ENCODE measurements at places on chromosomes 7 and 10.
A peak's percentile ranks its signal among the peaks of the same experiment; 100 is the strongest.

DNA sequence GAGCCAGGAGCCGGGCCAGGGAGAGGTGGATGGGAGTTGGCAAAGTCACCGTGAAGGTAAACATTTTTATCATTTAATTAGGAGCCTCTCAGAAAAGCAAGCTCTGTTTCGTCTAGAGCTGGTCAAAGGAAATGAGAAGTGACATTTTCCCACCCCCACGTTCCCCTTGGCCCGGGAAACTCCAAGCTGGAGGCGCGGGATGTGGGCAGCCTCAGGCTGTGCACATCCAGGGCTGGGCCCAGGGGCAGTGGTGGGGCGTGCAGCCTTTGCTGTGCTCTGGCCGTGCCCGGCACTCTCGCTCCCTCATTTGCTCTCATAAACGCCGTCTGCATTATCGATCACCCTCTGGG lies 135.6 kb upstream of the RET start:
- DNase-seq, result no peak

DNA sequence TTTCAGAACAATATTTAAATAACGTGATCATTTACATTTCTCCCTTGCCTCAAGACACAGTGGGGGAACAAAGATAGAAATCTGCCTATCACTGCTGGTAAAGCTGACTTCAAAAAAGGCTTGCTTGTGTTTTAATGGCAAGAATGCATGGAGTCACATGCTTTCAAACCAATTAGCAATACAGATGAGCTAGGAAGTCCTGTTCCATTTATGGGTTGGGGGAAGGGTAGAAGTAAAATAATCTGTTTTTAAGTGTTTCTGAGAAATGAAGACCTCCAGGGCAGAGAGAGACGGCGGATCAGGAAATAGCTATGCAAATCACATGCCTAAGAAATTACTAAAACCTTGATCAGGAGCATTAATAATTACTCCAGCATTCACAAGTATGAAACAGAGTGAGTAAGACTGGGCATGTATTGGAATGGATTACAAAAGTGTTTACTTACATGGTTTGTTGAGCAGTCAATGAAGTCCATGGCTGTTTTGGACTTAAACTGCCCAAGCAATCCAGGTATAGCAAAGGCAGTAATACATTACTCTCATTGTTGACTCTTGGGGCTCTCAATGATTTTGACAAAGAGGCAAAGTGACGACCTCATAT lies 142.0 kb downstream of the ARID5B start:
- DNase-seq, result peak; percentile 78

DNA sequence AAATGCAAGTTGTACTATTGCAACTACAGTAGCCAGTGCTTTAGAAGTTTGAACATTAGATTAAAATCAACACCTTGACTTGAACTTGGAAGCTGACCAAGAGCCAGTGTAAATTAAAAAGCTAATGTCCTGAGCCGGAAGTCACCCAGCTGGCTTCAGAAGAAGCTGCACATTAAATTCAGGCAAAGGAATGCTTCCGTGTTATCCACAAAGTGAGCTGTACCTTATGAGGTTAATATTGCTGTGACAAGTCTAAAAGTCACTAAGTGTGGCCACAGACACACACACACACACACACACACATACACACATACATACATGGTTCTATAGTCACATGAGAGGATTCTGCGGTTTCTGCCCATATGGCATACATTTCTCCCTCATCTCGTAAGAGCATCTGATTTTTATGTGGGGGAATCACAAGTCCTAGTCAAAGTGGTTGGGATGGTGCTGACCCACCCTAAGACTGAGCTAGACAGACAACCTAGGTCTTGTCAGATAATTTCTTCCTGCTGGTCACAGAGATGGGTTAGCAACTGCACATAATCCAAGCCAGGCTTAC lies 612.9 kb downstream of the SORCS1 start:
- DNase-seq, result no peak

DNA sequence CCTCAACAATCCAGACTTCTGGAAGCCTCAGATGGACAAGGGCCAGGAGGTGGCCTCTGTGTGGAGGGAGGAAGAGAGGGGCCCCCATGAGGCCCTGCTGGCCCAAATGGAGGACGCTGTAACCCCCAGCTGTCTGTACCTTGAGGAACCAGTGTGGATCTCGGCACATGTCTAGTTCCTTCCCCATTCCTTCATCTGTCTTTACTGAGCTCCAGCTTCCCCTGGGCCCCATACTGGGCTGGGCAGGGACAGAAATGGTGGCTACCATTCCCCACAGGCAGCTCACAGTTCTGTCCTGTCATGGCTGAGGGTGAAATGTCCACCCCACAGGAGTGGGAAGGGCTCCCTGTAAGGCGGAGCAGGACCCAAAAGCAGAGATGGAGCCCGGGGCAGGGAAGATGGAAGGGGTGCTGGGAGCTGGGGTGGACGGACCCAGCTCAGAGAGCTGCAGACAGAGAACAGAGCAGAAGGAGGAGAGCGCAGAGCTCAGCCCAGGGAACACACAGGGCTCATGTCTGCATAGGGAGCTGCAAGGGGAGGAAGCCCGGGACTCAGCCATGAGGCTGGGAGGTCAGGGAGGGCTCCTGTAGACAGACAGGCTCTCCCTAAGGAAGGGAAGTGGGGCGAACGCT lies 22.8 kb downstream of the ANTXRL start:
- DNase-seq, result no peak

DNA sequence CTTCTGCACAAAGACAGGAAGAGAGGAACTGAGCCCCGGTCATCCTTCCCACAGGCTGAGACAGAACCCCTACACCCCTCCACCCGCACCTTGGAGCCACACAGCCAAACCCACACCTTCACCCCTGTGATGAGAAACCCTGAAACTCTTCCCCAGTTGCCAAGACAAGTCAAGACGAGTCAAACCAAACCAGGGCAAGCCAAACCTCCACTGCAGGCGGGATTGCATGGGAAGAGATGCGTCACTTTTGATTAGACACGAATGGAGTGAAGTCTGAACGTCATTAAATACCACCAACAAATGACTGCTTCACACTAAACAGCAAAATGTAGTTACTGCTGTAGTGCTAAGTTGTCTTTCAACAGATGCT lies 73.8 kb downstream of the PRPF18 start:
- DNase-seq, result no peak

- no peak for DNase-seq
Observed at GRCh38 chr7:21365866-21366624, 61.8 kb upstream of the SP4 start.

DNA sequence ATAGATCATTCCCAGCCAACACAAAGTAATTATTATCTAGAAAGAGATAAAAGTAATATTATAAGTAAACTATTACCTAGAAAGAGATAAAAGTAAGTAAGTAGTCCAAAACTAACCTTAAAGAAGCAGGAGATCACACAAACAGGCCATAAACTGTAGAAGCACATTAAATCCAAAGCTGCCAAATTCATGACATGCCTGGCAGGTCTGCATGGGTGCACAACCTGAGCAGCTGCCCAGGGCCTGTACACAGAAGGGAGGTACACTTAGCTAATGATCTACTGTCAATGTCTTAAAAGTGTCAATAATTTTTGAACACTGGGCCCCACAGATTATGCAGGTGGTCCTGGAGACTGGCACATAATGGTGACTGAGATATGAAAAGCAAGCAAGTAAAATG lies 196.5 kb downstream of the GRM8 start:
- no peak for DNase-seq

DNA sequence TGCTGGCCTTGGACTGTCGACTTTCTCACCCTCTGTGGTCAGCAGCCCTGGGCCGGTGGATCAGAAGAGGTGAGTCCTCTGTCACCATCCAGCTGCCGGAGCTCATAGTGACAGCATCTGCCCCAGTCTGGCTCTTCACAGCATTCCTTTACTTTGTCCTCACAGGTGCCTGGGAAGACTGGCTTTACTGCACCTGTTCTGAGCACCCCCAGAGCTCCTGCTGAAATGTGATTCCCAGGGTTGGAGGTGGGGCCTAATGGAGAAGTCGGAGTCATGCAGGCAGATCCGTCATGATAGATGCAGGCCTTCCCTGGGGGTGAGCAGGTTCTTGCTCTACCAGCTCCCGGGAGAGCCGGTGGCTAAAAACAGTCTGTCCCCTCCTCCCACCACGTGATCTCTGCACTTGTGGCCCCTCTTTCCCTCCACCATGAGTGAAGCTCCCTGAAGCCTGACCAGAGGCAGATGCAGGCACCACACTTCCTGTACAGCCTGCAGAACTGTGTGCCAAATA lies 171.5 kb downstream of the ZMYND11 start:
- DNase-seq, result peak; percentile 30

GRCh38 chr7:33845991-33846509 lies 59.3 kb upstream of the BMPER start:
- DNase-seq, result no peak

- peak; percentile 46 for DNase-seq
Observed at GRCh38 chr7:100584683-100585510, 1.0 kb downstream of the LRCH4 start.

DNA sequence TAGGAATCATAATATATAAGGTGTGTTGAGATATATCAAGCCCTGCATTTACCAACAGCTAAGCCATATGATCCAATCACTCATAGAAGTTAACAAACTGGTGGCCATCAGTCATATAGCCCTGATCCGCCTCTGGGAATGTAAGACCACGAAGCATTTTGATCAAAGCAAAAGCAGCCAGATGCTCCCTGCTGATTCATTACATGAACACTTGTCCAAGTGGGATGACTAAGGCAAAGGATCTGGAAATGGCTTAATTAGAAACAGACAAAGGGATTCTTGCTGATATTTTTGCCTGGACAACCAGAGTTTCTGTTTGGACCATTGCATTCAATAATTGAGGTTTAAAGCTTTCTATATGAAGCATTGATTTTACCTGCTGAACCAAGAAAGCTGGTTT lies 535.5 kb downstream of the GPAM start:
- DNase-seq, result no peak

GRCh38 chr7:24197852-24198251 lies 86.1 kb upstream of the NPY start:
- DNase-seq, result no peak

DNA sequence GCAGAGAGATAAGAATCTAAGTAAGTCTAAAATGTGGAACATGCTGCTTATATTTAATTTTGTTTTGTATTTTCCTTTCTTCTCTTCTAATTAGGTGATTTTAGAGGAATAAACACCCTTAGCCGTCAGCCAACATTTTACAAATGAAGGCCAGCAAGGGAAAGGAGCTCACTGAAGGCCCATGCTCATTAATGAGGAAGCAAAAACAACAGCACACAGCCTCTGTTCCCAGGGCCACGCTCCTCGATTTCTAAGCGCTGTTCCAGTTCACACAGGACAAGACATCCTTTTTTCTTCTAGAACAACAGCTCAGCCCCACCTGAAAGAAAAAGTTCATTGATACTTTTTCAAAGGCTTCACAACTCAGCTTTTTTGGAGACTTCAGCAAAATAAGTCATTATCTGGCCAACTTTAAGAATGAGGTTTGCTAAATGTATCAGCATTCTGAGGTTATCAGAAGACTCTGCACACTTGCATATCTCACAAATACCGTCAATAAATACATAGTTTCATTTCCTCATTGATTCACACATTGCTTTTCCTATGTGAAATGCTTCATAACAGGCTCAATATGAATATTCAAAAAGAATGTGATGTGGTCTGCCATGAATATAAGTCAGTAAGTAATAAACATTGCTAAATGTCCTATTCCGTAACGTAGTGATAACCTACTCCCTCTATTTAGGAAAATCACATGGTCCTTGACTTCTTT lies 34.8 kb upstream of the SFMBT2 start:
- DNase-seq, result no peak
